Stimulated activated CD4-positive, alpha-beta T cell treated with anti-CD3 and anti-CD28 coated beads, Interleukin-15, amount 100 ng/mL, for 24 hours (primary cell): ENCODE measurements at places on chromosomes 11 and 22.
A peak's percentile ranks its signal among the peaks of the same experiment; 100 is the strongest.

DNA sequence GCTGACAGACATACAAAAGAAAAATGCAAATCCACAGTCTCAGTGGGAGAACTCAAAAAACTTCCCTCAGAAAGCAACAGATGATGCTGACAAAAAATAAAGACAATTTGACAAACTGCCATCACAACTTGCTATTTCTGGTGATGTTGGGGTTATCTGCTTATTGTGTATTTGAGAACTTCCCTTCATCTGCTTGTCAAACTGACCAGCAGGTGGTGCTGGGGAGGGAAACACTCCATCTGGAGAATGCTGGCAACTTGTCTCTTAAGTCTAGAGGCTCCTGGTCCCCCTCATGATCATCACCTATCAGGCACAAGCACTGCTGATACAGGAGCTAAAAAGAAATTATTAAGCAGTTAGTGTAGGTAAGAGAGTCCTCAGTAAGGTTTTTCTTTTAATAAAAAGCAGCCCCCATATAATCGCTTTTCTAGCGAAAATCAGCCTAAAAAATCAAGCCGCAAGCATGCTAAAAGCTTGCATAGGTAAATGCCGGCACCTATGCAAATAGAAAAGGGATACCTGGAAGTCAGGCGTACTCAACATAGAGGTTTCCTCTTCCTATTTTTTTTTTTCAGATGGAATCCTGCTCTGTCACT, 9.8 kb upstream of the FAM111B start:
- peak; percentile 74 for DNase-seq

GRCh38 chr11:93253111-93253510, 55.3 kb upstream of the SLC36A4 start:
- DNase-seq = no peak

DNA sequence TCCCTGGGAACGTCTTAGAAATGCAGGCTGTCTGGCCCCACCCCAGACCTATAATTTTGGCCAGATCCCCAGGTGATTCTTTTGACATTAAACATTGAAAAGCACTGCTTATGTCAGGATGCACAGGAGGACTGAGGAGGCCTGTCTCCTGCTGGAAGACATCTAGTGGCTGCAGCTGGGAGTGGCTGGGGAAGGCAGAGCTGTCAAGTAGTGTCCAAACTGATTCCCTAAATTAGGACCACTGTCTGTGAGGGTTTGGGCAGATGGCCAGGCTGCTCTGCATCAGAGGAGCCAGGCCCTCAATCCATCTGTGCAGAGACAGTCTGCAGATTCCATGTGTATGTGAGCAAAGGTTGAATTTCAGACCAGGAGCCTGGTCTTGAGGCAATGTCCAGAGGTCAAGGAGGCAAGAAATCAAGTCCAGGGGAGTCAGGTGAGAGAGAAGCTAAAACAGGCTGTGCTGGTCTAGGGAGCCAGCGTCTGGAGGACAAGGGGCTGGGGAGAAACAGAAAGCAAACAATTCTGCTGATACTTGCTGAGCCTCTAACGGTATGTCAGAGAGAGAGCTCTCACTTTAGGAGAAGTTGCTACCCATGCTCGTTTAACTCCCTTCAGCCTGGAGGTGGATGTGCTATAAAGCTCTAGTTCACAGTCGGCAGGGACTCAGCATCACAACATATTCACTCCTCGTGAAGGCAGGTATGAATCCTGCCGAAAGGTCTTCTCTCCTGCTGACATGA, 15.3 kb upstream of the SYTL2 start:
- DNase-seq = peak; percentile 40

- DNase-seq = no peak
These were observed 9.7 kb upstream of the MS4A2 start for GRCh38 chr11:60078745-60079144.

DNA sequence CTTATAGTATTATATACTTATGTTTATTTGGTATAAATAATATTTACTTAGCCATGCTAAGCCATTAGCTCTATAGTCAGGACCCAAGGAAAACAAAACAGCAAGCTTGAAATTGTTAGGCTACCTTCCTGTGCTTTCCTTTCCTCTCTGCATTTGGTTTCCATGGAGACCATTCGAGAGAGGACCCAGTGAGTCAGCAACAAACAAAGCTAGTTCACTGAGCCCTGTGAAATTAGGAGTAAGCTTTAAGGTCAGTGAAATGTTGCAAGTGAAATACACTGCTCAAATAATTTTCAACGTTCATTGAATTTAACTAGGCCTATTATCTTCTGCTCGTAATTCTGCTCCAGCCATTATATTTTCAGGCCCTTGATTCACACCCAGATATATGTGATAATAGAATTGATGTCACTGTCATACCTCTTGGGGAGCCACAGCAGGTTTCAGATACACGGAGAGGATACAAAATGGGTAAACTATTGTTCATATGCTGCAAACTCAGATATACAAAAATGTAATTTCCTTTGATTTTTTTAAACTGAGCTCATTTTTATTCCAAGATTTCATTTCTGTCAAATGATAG, 9.1 kb upstream of the OR10D3 start:
- DNase-seq = no peak

DNA sequence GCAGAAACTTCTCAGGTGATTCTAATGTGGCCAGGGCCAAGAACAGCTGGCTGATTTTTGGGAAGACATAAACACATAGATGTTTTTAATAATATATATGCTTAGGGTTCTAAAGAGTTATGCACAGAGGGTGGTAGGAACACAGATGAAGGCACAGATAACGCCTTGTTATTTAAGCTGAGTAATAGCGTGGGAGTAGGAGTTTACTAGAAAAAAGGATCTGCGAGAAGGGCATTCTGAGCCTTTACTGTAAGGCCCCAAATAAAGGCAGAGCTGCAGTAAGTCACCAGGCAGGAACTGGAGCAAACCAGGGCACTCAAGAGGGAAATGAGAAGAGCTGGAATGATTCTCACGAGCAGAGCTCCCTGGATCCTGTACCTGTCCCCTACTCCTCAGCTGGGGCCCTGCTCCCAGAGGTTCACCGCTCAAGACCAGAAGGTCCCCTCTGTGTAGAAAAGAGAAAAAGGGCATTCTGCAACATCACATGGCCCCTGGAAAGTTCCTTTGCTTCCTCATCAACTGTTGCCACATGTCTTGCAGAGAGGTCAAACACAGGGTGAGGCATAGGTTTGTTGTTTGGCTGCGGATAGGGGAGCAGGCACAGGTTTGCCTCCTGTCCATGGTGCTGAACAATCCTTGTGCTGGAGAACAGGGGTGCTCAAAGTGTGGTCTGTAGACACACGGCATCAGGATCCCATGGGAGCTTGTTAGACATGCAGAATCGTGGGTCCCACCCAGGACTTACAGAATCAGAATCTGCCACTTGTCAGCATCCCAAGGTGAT, 125.7 kb downstream of the TENM4 start:
- no peak for DNase-seq

DNA sequence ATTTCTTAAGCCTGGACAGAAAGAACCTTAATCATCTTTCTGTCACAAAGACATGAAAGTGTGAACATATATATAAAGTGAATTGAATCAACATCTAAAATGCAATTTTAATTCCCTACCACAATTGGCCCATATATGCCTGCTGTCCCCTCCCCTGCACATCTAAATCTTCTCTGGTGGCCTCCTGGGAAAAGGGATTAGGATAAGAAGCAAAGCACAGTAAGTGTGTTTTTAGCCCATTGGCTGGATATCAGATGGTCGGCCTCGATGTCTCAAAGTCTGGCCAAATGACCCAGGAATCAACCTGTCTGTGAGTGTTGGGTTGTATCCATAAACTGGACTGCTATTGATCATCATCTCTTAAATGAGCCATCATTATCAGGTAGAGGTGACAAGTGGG, 5.8 kb downstream of the MMP3 start:
- DNase-seq = no peak

DNA sequence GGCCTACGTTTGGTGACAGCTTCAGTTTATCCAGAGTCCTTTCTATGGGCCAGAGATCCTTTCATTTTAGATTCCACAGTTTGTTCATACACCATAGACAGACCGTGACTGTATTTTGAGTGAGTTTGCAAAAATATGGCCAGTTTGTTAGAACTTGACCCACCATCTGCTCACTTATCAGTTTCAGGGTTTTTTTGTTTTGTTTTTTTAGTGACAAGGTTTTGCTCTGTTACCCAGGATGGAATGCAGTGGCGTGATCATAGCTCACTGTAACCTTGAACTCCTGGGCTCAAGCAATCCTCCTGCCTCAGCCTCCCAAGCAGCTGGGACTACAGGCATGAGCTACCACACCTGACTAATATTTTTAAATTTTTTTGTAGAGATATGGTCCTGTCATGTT, 9.1 kb upstream of the CKAP5 start:
- DNase-seq = no peak

DNA sequence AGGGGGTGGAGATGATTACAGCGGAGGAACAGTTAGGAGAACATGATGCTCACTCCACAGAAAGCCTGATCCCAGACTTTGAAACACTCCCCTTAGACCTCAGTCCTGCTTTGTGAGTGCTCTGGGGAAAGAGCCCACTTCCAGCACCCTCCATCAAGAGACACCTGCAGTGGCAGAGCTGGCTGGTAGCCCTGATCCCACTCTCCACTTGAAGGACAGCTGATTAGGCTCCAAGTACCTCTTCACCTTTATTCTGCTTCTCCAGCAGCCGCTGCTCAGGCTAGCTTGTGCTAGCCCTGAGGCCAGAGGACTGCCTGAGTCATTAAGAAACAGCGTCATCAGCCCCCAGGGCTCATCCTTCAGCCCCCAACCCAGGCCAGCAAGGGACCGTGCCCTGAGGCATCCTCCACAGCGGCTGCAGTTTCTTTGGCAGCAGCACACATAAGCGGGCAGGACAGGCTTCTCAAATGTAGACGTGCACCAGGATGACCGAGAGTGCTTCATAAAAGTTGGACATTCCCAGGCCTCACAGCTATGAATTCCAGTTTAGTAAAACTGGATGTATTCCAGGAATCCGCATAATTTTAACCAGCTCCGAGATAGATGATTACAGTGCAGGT, 146.0 kb upstream of the TBCEL start:
- no peak for DNase-seq

DNA sequence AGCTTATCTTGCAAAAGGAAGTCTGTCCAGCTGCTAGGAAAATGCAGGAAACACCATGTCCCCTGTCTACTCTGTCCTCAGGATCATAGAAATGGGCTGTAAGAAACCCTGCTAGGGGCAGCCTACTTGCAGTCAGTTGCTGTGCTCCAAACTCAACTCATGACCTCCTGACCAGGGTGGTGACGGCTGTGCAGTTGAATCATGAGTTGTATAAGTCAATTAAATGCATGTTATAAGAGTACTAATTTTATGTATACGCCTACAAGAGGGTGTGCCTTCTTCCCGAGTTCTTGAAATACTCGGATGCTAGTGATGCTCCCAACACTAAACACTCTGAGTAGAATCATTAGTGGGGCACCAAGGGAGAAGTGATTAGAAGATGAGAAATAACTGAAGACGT, 776.4 kb downstream of the OPCML start:
- no peak for DNase-seq

DNA sequence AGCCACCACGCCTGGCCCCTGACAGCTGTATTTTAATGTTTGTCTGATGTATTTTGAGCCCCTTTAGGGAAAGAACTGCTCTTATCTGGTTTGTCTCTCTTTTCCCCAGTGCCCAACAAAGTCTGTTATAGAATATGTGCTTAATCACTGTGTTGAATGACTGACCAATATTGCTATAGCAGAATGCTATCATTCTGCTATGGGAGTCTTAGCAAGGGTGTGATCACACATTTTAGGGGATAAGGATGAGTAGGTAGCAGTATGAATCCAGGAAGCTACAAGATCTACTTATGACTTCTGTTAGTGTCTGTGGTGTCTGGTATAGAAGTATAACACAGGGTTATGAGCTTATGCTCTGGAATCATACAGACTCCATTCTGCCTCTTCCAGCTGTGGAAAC, 117.5 kb upstream of the RRM1 start:
- no peak for DNase-seq

GRCh38 chr11:10529279-10529678, 11.7 kb downstream of the RNF141 start:
- no peak for DNase-seq

DNA sequence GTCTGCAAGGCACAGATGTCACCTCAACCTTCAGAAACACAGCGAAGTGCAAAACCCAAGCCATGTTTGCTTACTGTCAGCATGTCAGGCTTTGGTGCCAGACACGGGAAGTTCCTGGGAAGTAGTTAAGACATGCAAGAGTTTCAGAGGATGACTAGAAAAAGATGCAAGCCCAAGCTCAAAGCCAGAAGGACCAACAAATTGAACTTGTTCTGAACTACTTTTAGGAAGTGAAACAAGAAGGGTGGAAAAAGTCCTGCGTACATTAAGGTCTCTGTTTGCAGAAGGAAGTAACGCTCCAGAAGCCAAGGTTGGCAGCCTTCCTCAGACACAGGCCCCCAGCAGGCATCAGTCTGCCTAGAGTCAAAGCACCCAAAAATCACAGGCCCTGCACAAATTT, 2.6 kb downstream of the AP1B1 start:
- DNase-seq = no peak

- DNase-seq = no peak
These were observed 959 bp downstream of the CCND1 start for GRCh38 chr11:69641681-69642548.

GRCh38 chr11:107928767-107929507, 689 bp downstream of the RAB39A start:
- peak; percentile 8 for DNase-seq

- DNase-seq = no peak
These were observed 132.1 kb upstream of the RASSF10 start for GRCh38 chr11:12876988-12877387.

- DNase-seq = no peak
These were observed 67.1 kb upstream of the LDLRAD3 start for GRCh38 chr11:35876786-35877185.

GRCh38 chr11:134580610-134580975, 168.6 kb upstream of the B3GAT1 start:
- no peak for DNase-seq

GRCh38 chr11:16805938-16806337, 67.5 kb downstream of the C11orf58 start:
- DNase-seq = no peak

- peak; percentile 77 for DNase-seq
These were observed 774 bp upstream of the E2F8 start for GRCh38 chr11:19241260-19242178.

GRCh38 chr11:12724301-12725054, 50.3 kb downstream of the TEAD1 start:
- DNase-seq = no peak

DNA sequence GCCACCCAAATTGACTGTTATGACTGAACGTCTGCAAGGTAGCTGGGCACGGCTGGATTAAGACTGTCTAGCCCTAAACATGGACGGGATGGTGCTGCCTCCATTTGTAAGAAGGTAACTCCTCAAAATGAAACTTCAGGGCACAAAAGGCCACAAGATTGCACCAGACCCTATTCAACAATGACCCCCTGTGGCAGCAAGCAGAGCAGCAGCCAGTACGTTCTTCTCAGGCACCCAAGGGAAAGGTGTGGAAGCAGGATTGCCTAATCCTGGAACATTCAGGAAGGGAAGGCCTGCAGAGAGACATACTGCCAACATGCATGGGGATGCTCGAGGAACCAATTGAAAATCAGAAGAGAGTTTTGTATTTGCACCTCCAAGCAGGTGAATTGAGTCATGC, 4.5 kb upstream of the TBX10 start:
- DNase-seq = no peak

- no peak for DNase-seq
These were observed 235.7 kb downstream of the BUD13 start for GRCh38 chr11:116537121-116537520.
